ENCODE measurements at places on chromosomes 5 and 9. TPM values are rescaled to one million over a fixed set of nuclear protein-coding genes. Genes with fewer than 3 reads are reported as not detected.

DNA sequence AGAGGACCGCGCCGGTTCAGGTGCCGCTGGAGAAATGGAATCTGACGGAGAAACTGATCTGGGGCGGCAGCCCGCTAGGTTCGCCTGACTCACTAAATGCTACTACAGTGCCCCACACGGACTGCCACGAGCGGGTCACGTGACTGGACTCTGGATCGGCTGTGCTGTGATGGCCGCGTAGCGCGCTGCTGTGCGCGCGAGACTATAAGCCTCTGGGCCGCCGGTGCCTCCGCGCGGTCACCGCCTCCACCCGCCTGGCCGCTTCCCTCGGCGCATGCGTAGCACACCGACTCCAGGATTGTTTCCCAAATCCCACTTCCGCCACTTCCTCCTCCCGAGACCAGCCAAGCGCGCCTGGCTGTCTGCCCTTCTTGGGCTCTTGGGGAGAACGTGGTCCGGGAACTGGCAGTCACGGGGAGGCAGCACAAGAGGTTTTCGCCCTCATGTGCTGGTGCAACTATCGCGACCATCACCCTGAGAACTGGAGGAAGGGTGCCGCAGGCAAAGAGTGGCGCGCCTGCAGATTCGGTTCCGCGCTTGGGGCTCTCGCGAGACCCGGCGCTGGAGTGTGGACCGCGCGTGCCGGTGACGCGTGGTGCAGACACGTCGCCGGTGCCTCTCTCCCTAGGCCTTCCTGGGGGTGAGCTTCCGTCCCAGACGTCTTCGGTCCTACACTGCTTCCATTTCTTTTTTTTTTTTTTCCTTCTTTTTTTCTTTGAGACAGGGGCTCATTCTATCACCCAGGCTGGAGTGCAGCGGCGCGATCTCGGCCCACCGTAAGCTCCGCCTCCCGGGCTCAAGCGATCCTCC, 35.8 kb upstream of the GLDC start:
- H3K4me3 ChIP-seq: peak overlapping the region; percentile 90
- H3K27me3 ChIP-seq: no peaks in the 10 kb centered on the region
- no peaks in the 10 kb centered on the region for H3K36me3 ChIP-seq
- H3K27ac ChIP-seq: peak overlapping the region; percentile 96

- H3K4me1 ChIP-seq: no peaks in the 10 kb centered on the region
- no peaks in the 10 kb centered on the region for H3K27me3 ChIP-seq
- no peak for DNase-seq
- no peak overlapping the region for H3K4me3 ChIP-seq
Observed at GRCh38 chr9:83629433-83630104, 6.6 kb downstream of the IDNK start.

Gene DND1
- total RNA-seq: 1.4 TPM

Gene SIT1
- 1.3 TPM for total RNA-seq

Measured in breast epithelium (tissue), 4 donors.